GM23338 (cell line): ENCODE measurements at places on chromosomes 4 and X.

DNA sequence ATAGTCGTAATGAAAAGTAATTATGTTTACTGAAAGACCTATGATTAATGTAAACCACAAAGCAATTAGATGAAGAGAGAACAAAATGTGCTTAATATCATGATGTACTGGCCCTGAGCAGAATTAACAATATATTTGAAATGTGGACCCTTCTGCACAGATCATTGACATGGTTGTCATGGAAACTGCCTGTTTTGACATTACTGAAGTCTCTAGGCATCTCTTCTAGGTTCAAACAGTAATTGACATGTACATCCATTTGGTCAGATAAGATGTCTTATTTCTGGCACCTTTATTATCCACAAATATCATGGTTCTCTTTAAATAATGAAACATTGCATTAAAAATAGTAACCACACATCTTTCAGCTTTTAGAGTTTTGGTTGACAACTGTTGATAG lies 251.7 kb upstream of the GNPDA2 start:
- no peak for DNase-seq

GRCh38 chr4:173139561-173139960 lies 29.1 kb upstream of the GALNT7 start:
- no peak for DNase-seq

DNA sequence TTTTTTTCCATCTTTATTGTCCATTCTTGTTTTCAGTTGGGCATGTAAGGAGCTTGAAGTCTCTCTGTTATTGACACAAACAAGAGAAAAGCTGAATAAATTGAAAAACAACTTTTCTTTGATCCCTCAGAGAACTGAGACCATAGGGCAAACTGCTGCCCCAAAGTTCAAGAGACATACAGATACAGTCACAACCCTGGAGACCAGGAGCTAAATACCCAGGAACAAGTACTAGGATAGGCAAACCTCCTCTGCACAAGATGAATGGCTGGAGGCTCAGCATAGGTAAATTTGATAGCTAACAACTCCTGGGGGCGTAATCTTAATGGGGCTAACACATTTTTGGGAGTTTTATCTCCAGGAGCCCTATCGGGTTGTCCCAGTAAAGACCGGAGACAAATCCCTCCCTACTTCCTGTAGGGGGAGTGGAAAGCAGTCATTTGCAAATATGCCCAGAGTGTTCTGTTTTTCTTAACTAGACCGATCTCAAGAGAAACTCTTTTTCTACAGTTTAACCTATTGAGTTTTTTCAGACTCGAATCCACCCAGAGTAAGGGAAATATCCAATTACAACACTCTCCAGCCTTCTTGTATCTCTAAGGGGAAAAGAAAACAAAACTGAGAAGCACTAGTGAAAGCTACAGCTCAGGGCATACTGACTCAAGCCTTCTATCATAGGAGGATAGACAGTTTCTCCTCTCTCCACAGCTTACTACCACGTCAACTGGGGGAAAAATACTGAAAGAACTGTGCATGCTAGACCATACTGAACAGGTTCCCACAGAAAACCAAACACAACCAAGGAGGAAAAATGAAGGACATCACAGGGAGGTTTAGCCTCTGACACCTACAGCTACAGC lies 23.1 kb downstream of the MAGEA8 start:
- DNase-seq, result peak; percentile 21

DNA sequence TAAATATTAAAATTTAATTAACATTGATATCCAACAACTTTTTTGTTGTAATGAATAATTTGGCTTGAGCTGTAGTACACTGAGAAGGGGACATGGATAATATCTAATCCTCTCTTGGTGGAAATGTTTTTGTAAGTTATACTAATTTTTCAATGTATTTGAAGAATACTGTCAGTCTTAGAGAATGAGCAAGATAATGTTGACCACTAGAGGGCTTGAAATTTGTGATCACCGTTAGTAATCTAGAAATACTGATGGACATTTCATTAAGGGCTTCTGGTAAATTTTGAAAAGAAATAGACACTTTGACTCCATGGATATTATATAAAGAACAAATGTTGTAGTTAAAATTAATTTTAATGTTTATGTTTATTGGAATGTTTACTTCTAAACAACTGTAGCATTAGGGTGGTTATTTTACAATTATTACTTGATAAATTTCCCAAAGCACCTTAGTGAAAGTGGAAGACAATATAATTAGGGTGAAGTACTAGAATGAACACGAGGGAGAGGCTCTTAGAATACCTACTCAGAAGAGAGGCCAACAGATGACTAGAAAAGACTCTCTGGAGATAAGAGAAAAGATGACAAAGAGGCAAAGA lies 20.0 kb upstream of the CAMK2D start:
- DNase-seq, result peak; percentile 66

DNA sequence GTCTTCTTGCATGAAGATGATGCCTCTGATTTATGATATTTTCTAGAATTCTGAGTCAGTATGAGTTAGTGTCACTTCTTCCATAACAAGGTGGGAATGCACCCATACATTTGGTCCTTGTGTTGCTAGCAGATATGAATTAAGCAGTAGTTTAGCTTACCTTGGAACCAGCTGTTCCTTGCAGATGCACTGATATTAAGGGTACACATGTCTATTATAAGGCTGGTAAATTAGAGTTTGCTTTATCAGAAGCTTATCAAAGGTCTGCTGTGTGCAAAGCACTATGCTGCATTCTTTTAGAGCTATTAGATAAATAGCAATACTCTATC lies 36.5 kb downstream of the AFF1 start:
- DNase-seq, result no peak

DNA sequence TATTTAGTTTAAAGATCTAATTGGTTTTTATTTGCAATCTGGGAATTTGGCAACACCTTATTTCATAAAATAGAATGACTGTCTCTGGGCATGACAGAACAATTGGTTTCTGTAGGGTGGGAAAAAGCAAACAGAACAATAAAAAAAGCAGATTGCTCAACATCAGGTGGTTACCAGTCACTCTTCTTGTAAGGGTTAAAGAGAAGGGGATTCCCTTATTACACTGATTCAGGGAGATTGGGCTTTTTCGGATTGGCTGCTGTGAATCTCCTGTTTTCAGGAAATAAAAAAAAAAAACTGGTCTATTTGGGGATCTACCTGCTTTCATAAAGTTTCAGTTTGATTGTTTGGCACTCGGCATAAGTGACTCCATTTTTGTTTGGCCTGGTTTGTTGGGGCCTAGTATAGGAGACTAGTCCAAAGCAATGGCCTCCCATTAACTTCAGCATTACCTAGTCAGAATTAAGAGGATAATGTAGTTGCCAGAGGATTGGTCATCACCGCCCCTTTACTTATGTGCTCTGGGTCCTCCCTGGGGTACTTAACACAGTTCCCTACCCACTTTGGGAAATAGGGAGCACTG lies 380.5 kb downstream of the IDS start:
- DNase-seq, result no peak

GRCh38 chr4:77911842-77912450 lies 49.3 kb downstream of the MRPL1 start:
- DNase-seq, result no peak

GRCh38 chr4:17068891-17069290 lies 170.4 kb upstream of the LDB2 start:
- DNase-seq, result no peak

DNA sequence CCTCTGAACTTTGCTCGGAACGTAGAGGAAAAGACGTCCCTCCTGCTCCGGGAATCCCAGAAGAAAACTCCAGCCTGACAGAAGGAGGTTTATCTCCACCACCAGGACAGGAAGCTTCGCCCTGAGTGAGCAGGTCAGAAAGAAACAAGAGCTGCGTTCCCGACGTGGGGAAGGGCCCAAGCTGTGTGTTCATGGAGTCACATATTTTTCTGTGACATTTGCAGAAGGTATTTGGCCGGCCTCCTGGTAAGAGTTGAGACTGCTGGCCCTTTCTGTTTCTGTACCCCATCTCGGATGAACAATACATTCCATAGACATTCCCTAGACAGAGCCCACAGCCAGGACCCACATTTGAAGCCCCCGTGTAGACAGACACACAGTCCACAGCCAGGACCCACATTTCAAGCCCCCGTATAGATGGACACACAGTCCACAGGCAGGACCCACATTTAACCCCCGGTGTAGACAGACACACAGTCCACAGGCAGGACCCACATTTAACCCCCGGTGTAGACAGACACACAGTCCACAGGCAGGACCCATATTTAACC lies 230.8 kb downstream of the SHOX start:
- DNase-seq, result no peak

- no peak for DNase-seq
Measured at GRCh38 chrX:65596270-65597034, 61.9 kb upstream of the LAS1L start.

GRCh38 chr4:45241976-45242375 lies 515.6 kb upstream of the GNPDA2 start:
- no peak for DNase-seq

DNA sequence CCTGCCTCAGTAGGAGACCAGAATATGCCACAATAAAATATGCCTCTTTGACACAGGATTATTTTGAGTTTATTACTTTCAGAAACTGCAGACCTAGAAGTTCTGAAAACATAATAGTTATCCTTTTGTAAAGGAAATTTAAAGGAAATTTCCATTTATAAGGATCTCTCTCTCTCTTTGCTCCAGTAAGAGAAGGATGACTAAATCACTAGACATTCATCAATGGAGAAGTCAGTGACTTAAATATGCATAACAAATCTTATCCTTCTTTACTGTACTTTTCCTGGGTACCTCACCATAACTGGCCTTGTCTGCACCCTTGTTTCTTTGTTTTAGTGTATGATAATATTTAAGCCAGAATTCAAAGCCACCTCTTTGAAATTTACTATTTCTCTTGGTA lies 28.3 kb upstream of the OPHN1 start:
- DNase-seq, result no peak

DNA sequence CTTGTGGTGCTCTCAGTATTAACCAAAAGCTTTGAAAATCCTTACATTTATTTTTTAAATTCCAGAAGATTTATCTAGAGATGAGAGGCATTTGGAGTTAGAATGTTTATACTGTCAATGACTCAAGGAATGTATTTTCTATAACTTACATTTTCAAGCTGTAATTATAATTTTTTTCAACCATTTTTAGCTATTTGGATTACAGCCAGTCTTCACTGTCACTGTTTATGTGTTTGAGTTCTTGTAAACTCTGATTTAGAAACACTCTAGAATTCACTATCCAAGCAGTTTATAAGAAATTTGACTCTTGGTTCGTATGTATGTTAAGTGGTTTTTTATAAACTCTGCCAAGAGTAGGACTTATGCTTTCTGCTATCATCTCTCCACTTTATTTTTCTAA lies 36.7 kb upstream of the GUCY1A1 start:
- no peak for DNase-seq

- no peak for DNase-seq
Measured at GRCh38 chr4:141772838-141773237, 136.5 kb downstream of the IL15 start.

GRCh38 chr4:54637325-54637724 lies 20.4 kb upstream of the KIT start:
- DNase-seq, result no peak

- DNase-seq, result peak; percentile 12
Measured at GRCh38 chr4:10589321-10589720, 95.2 kb downstream of the CLNK start.

DNA sequence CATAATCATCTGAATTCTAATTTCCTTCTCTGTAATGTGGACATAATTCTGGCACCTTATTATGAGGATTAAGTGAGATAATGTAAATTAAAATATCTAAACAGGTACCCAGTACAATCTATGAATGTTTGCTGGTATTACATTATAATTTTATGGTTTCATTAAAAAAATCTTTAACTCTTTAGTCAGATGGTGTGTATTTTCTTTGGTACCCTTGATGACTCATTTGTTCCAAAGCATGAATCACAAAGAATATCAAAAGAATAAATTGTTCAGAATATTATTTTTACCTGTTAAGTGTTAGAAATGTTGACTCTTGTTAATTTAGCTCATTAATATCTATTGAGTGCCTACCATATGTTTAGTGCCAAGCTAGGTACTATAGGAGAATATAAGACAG lies 74.3 kb downstream of the SNX25 start:
- DNase-seq, result no peak

DNA sequence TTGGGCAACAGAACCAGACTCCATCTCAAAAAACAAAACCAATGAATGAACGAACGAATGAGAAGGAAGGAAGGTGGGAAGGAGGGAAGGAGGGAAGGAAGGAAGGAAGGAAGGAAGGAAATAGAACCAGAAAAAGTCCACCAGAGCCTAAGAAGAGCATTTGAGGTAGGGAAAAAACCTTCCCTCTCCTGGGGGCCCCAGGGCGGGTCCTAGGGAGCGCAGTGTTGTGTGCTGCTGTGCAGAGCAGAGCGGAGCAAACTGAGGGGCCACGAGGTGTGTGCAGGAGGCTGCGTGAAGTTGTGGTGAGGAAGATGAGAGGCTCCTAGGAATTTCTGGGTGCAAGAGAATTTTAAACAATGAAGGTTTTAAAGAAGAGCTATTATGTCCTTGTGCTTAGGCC lies 16.0 kb upstream of the NSUN7 start:
- DNase-seq, result no peak

DNA sequence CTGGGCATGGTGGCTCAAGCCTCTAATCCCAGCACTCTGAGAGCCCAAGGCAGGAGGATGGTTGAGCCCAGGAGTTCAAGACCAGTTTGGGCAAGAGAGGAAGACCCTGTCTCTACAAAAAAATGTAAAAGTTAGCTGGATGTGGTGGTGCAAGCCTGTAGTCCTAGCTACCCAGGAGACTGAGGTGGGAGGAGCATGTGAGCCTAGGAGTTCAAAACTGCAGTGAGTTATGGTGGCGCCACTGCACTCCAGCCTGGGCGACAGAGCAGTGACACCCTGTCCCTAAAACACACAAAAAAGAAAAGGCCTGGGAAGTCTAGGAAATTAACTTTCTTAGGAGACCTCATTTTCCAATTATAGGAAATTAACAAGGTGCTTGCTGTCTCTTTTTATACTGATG lies 76.8 kb downstream of the JAKMIP1 start:
- DNase-seq, result no peak

GRCh38 chrX:9609499-9609898 lies 144.6 kb downstream of the TBL1X start:
- DNase-seq, result no peak

DNA sequence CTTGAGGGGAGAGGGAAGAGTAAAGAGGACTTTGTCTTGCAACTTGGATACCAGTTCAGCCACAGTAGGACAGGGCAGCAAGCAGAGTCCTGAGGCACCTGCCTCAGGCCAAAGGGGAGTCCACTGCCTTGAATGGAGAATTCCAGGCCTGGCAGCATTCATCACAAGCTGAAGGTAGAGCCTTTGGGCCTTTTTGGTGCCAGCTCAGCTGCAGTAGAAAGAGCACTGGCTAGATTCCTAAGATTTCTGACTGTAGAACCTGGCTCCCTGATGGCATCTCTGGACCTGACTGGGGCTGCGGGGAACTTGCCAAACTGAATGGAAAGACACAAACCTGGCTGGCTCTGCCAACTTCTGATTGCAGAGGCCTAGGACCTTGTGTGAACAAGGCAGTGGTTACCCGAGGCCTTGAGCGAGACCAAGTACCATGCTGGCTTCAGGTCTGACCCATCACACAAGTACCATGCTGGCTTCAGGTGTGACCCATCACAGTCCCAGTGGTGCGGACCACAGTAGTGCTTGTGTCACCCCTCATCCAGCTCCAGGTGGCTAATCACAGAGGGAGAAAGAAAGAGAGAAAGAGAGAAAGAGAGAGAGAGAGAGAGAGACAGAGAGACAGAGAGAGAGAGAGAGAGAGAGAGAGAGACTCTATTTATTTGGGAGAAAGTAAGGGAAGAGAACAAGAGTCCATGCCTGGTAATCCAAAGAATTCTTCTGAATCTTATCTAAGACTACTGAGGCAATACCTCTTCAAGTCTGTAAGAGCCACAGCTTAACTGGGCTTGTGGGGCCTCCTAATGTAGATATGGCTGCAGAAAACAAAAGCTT lies 137.6 kb upstream of the SPIN4 start:
- no peak for DNase-seq
